ENCODE measurements at places on chromosomes 6 and 20.

DNA sequence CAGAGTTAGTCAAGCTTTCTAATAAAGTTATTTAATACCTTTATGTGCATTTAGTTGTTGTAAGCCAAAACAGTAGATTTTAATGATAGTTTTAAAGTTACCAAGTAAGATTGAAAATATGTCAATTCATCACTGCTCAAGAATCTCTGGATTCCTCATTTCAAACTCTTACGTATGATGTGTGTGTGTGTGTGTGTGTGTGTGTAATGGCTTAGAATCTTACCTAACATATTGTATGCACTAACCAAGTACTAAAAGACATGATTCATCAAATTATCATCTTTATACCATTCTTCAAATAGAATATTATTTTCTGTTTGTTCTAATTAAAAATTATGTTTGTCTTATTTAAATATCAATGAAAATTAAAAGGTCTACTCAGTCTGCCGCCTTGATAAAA, 41.5 kb upstream of the ZNF337 start:
- DNase-seq: no peak

DNA sequence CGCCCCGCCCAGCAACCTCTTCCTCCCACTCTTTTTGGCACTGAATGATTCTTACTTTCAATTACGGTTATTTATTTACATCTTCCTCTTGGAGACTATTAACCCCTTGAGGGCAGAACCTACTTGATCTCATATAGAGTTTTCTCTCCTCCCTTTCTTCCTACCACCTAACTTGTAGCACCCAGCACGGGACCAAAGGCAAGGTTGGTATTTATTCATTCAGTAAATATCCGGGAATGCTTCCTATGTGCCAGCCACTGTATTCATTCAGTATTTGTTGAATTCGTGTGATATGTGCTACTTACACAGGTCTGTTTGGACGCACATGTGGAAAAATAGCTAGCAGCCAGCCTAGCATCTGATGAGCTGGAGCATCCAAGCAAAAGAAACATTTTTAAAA, 1.3 kb upstream of the CNKSR3 start:
- DNase-seq: peak; percentile 82

DNA sequence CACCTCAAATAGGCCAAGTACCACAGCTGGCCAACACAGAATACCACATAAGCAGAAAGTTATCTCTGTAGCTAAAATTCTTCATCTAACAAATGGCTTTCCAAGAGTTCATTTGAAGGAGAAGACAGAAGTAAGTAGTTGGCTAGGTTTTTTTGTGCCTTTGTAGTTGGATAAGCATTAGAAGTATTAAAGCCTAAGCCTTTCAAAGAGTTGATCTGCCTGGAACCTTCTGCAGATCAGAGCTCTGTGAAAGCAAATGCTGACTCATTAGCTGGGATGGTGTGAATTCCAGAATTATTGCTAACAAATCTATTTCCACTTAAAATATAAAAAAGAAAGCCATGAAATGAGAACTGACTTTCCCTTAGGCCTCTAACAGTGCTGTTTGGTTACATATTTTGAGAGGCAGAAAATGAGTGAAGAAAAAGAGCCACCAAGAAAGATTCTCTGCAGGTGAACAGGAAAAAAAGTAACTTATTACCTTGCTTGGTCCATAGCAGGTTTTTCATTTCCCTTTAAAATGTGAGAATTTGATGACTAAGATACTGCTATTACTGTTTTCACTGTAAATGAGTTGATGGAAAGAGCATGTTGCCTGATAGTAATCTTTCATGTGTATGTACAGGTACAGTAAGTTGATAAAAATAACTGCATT, 763.2 kb upstream of the FLRT3 start:
- no peak for DNase-seq

GRCh38 chr6:13226071-13226470, 102.3 kb downstream of the TBC1D7 start:
- DNase-seq: no peak

GRCh38 chr6:127182501-127182900, 64.0 kb downstream of the RSPO3 start:
- no peak for DNase-seq

- DNase-seq: no peak
These were observed 201.2 kb downstream of the GMDS start for GRCh38 chr6:2044192-2044591.

- DNase-seq: no peak
These were observed 43.7 kb downstream of the ADNP start for GRCh38 chr20:50887576-50887975.

DNA sequence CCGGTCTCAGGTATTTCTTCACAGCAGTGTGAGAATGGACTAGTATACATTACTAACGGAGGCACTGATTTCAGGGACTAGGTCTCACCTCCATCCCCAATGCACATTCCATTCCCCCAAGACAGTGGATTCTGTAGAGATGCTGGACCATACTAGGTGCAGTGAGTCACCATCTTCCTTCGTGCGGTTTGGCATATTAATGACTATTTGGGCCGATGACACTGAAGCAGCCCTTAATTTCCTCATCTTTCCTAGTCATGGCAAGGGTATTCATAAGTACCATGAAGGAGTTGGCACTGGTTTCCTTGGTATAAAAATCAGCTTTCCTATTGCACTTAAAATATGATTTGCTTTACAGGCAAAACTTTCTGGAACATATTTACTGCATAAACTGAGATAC, 121.4 kb upstream of the TRAF3IP2 start:
- no peak for DNase-seq

- no peak for DNase-seq
These were observed 785 bp upstream of the THBD start for GRCh38 chr20:23050076-23050838.

DNA sequence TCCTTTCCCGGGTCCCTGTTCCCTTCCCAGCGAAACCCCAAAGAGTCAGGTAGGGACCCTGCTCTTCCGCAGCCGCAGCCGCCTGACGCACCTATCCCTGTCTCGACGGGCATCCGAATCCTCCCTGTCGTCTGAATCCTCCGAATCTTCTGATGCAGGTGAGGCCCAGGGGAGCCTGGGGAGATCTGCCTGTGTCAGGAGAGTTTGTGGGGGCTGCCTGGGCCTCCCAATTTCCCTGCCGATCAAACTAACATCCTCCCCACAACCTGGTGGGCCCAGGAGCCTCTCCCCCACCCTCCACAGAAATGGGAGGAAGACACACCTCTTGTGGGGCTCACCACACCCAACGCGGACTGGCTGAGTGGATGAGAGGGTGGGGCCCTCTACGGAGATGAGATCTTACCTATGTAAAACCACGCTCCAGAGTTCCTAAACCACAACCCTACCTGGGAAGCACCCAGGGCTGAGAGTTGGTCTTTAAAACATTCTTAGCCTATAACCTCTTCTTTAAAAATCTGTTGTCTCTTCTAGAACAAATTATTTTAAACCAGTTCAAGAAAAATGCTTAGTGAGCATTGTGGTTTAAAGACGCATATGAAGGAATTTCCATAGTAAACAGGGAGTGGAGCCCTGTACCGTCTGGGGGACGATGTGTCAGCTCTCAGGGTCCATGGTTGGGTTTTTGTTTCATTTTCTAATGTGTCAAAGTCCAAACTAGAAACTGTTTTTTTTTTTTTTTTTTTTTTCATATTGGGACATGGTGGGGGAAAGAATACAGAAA, 1.7 kb downstream of the CDC25B start:
- peak; percentile 42 for DNase-seq

DNA sequence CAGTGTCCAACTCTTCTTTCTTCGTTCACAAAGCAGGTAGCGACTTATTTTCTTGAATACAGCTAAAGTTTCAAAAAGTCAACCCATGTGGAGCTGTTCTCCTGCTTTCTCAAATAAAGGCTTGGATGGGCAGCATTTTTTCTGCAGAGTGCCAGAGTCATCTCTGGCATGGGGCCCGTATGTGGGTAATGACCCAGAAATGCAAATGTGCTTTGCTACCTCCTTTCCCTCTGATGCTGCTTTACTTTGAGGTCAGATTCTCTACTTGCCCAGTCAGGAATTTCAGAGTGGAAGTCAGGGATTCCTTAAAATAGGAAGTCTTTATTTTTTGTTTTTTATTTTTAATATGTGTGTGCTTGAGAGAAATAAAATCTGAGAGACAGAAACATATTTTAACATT, 4.9 kb downstream of the NKAIN2 start:
- no peak for DNase-seq

- no peak for DNase-seq
These were observed 10.6 kb upstream of the SUPT3H start for GRCh38 chr6:45388328-45388727.

GRCh38 chr6:6246544-6246943, 73.9 kb downstream of the F13A1 start:
- no peak for DNase-seq

GRCh38 chr6:98695091-98695801, 139.1 kb upstream of the POU3F2 start:
- no peak for DNase-seq

- no peak for DNase-seq
These were observed 8.0 kb downstream of the TOX2 start for GRCh38 chr20:43922614-43923013.

- peak; percentile 27 for DNase-seq
These were observed 59.2 kb downstream of the PTPRA start for GRCh38 chr20:2932498-2932897.

DNA sequence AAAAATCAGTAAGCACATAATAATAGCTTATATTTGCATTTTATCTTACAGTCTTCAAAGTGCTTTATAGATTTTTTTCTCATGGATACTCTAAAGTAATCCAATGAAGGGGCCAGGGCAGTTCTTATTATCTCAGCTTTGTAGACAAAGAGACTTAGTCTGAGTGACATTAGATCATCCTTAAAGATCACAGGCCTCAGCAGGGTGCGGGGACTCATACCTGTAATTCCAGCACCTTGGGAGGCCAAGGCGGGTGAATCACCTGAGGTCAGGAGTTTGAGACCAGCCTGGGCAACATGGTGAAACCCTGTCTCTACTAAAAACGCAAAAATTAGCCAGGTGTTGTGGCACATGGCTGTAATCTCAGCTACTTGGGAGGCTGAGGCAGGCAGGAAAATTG, 14.5 kb downstream of the FERMT1 start:
- no peak for DNase-seq

GRCh38 chr20:55668631-55669030, 336.7 kb downstream of the CBLN4 start:
- no peak for DNase-seq

GRCh38 chr6:154258064-154258757, 98.4 kb downstream of the IPCEF1 start:
- DNase-seq: peak; percentile 89

GRCh38 chr20:9912858-9913434, 74.1 kb upstream of the PAK5 start:
- DNase-seq: peak; percentile 71

DNA sequence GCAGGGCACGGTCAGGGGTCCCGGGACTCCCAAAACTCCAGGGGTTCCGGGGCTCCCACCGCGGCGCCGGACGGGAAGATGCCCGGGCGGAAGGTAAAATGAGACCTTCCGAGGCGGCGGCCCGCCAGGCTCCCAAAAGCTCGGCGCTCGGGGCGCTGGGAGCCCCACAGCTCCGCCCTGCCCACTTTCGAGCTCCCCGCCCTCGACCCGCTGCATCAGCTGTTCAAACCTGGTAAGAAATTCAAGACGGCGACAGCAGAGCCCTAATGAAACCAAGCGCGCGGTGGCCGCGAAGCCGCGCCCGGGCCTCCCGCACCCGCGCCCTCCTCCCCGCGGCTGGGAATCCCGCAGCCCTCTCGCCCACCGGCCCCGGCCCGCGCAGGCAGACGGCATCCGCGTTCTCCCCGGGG, 369 bp downstream of the SLC4A11 start:
- DNase-seq: no peak

- no peak for DNase-seq
These were observed 5.4 kb downstream of the GLP1R start for GRCh38 chr6:39053854-39054576.

GRCh38 chr6:125200941-125201340, 47.4 kb downstream of the TPD52L1 start:
- DNase-seq: peak; percentile 27

- no peak for DNase-seq
These were observed 104.2 kb downstream of the CDYL start for GRCh38 chr6:4880363-4880762.

DNA sequence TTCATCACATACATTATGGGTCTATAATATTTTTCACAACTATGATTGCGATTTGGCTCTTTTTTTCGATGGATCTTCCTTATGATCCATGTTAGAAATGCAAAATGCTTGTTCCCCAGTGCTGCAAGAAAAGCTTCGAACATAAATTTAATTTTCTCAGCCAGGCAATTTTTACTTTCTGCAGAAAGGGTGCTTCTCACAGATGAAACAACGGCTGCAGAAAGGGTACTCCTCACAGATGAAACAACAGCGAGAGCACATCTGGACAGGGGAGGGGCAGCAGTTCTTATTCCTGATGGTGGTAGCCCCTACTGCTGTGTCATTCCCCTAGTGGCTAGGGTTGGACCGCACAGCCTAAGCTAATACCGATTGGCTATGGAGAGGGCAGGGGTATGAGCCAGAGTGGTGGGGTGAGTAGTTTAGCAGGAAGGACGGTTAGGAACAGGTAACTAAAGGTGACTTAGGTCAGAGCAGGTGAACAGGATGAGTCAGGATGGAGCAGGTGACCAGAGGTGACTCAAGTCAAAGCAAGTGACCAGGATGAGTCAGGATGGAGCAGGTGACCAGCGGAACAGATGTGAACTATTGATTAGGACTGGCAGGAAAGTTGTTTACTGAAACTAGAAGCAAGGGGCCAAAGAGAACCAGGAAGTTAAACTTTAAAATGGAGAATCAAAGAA, 13.4 kb upstream of the TREML4 start:
- no peak for DNase-seq

GRCh38 chr6:88380618-88381288, 214.6 kb upstream of the CNR1 start:
- DNase-seq: no peak

GRCh38 chr20:23156170-23156841, 70.2 kb upstream of the CD93 start:
- DNase-seq: peak; percentile 89

DNA sequence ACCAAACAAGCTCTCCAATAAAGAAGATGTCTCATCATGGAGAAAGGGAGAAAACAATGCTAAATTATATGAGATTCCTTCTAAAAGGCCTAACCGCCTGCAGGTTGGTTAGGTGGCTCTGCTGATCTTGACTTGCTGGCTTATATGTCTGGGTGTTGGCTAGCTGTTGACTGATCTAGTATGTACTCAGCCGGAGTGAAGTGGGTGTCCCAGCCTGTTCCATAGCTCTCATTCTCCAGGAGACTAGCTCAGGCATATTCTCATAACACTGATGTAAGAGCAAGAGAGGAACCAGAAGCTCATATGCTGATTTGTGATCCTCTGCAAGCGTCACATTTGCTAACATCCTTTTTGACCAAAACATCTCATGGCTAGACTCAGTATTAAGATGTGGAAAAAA, 473.0 kb downstream of the BMP2 start:
- DNase-seq: no peak

- DNase-seq: peak; percentile 48
These were observed 616 bp downstream of the CHMP4B start for GRCh38 chr20:33811776-33812151.

Measured in OCI-M1 (cell line).